OCI-M1 (cell line): ENCODE measurements at places on chromosomes 4 and X.

DNA sequence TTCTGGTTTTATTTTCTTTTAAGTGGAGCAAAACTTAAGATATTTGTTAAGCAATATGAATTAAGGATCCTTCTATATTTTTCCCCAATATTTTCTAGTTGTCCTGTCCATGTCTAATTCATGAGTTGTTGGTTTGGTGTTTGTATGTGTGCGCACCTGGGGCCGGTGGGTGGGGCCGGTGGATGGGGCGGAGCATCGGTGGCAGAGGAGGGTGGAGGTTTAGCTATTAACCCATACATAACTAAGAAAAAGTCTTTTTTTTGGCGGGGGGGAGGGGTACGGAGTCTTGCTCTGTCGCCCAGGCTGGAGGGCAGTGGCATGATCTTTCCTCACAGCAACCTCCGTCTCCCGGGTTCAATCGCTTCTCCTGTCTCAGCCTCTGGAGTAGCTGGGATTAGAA, 489.8 kb downstream of the PDGFC start:
- DNase-seq = no peak

DNA sequence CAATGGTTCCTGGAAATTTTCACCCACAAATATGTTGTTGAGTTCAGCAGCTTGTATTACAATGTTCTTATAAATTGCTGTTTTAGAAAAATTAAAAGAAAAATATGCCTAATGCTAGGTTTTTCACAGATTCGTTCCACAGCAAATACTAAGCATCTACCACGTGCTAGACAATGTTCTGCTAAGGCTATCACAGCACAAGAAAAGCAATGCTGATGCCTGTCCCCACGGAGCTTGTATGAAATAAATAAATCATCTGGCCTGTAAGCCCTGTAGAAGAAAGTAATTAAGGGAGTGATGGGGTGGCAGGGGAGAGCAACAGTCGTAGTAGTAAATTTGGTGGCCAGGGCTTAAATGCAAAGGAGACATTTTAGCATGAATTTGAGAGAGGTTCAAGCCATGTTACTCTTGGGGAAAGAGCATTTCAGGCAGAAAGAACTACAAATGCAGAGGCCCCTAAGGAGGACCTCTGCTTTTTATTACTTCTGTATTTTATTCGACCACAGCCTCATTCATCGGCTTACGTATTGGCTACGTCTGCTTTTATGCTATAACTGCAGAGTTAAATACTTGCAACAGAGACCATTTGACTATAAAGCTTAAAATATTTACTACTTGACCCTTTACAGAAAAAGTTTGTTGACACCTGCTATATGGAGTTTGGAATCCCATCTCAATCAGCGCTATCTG, 36.3 kb downstream of the ARAP2 start:
- no peak for DNase-seq

DNA sequence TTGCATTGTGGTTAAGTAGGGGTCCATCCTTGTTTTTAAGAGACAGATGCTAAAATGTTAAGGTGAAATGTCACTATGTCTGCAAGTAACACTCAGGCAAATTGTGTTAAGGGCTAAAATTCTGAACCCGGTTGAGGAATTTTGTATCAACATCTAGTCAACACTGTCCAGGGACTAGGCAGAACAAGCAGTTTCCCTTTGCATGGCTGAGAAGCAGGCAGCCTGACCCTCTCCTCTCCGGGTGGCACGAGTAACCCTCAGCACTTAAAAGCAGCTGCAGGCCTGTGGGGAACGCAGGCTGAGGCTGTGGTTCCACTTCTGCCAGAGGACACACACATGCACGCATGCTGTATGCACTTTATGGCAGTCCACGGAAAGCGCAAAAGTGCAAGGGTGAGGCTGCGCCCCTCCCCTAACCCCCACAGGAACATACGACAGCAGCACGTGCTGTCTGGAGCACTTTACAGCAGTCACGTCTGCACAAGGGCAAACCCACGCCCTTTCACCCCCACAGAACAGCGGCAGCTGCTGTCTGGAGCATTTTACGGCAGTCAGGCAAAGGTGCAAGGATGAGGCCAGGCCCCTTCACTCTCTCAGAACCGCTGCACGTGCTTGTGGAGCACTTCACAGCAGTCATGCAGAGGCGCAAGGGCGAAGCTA, 619 bp upstream of the MPC1L start:
- no peak for DNase-seq

DNA sequence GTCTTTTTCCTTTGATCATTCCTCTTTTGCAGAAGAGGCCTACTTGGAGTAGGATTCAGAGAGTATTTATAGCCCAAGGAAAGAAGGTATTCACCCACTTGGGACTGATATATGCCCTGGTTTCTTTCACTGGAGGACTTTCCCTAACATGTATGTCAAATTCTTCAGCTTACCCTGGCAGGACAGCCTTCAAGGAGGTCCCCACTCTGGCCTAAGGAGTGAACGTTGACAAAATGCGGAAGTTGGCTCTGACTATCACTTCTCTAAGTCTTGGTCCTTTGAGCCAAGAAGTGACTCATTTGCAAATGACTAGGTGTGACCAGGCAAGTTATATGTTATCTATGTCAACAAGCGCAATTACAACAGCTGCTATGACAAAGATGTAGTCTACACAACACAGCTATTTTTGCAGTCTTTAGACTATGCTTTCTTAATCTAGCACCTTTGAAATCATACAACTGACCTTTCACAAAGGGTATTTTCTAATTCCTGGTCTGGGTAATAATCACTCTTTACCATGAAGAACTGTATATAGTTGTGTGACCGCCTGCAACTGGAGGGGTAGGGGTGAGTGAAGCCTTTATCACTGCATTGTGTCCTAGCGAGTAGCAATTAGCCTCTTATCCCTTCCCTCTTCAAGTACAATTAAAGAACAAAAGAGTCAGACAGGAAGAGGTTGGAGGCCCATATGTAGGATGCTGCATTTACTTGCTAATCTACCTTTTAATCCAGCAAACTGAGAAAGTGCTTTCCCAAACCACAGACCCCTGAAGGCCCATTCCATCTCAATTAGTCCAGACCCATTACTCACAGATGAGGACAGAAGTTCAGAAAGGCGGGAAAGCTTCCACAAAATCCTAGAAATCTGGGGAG, 50.1 kb downstream of the RASGEF1B start:
- peak; percentile 98 for DNase-seq

- DNase-seq = no peak
Observed at GRCh38 chr4:82614838-82615449, 53.2 kb upstream of the TMEM150C start.

DNA sequence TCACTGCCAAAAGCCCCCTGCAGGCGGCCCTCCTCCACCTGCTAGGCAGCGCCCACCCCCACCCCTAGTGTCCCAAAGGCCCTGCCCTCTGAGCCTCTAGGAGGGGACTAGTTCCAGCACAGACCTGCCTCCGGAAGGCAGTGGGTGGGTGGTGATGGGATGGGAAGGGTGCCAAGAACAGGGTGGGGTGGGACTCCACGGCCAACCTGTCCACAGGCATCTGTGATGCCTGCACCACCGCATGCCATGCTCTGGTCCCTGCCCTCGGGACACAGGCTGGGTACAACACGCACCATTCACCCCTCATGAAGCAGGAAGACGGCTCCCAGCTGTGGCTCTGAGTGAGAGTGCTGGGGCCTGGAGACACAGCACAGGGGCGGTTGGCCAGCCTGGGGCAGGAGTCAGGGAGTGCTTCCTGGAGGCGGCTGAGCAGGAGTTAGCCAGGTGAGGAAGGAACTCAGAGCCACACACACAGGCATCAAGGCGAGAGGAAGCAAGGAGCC, 243.1 kb upstream of the PSAPL1 start:
- no peak for DNase-seq

- DNase-seq = no peak
Observed at GRCh38 chr4:140105436-140105835, 48.5 kb downstream of the MAML3 start.
